Effector CD8-positive, alpha-beta T cell (primary cell): ENCODE measurements at places on chromosomes 5 and 9.

DNA sequence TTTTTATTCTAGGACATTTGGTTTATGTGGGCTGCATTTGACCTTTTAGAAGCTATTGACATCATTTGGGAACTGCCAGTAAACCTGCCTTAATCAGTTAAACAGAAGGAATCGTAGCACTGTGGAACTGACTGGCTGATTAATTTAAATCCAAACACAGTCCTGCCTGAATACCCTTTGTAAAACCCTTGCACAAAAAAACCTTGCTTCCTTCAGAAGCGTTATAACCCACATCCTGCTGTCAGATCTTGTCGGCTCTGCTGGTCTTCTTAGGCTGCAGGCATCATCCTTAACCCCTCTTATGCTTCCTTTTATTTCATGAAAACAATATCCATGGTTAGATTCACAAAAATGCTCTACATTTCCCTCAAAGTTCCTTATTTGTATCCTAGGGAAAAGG lies 46.3 kb downstream of the PAM start:
- DNase-seq, result no peak

DNA sequence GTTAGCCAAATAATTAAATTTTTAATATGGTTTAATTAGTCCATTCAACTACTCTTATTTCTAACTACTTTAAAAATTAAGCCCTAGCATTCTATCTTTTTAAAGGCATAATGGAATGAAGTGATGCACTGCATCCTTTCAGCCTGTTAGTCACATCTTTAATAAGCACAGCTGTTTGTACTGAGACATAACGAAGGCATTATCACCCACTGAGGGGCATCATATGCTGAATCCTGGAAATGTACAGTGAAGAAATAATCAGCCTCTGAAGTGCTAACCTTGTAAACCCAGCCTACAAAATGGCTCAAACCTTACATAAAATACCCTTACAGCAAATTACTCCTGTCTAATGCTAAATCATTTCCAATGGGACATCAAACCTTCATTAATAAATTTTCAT lies 33.1 kb downstream of the EPB41L4A start:
- no peak for DNase-seq

- no peak for DNase-seq
These were observed 30.9 kb downstream of the CXXC5 start for GRCh38 chr5:139678751-139679750.

GRCh38 chr5:34411470-34412346 lies 244.4 kb upstream of the RAI14 start:
- DNase-seq, result no peak

GRCh38 chr5:60230456-60230855 lies 336.9 kb upstream of the PDE4D start:
- no peak for DNase-seq

- DNase-seq, result no peak
These were observed 8.9 kb downstream of the DNLZ start for GRCh38 chr9:136354592-136355085.

GRCh38 chr5:6224406-6224805 lies 153.9 kb downstream of the MED10 start:
- DNase-seq, result no peak

GRCh38 chr5:143559586-143560109 lies 156.2 kb upstream of the NR3C1 start:
- no peak for DNase-seq

DNA sequence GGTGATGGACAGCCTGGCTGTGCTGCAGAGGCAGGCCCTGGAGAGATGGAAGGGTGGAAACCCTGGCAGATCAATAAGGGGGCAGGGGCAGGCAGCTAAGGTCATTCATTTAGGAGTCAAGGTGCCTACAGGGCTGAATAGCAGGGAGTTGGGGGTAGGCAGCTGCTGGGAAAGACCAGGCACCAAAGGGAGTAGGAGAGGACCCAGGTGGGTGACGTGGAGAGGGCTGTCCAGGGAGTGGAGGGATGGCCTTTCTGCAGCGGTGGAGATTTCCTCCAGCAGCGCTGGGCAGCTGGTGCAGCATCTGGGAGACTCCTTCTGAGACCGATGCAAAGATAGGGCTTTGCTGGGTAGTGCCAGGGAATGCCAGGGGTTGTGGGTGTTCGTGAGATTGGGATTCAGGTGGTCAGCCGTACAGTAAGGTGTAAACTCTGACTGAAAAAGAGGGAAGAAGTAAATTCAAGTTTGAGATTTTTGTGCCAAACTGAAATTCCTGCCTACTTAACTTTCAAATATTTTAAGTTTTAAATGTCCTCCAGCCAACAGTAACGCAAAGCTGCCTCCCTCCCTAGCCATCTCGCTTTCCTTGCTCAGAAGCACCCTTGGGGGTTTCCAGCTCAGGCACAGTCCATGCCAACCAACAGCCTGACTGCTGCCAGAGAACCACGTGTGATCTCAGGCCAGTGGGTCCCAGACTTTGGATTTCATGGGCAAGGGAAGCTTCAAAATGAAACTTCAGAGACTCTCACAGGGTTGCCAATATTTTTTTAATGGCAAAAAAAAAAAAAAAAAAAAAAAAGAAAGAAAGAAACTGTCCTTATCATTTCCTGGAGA lies 18.6 kb upstream of the ANGPTL2 start:
- DNase-seq, result no peak

DNA sequence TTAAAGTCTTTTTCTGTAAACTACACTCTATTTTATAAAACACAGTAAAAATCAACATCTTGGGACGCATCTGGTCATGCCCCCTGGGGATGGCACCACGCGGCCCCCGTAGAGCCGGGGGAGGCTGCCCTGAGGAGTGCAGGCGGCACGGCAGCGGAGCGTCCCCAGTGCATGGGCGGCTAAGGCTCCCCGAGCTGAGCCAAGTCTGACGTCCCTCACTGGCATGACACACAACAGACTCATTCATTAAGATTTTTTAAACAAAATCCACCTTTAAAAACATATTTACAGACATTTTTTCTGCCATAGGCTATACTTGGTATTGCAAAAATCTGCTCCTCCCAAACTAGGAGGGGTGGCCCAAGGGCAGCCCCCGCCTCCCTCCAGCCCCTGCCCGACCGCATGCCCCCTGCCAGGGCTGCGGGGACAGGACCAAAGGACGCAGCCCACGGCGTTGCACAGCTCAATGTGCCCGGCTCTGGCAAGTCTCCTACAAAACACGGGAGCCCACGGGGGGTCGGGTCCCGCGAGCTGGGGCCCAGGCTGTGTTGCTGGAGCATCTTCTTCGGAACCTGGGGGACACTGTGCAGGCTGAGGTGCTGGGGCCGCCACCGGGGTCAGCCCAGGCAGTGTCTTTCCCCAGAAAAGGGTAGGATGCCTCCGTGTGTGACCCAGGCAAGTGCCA lies 11.8 kb upstream of the SEC16A start:
- DNase-seq, result no peak

- DNase-seq, result no peak
These were observed 46.9 kb downstream of the ARL15 start for GRCh38 chr5:54263447-54263846.

GRCh38 chr5:178469011-178469974 lies 120.9 kb downstream of the COL23A1 start:
- no peak for DNase-seq

DNA sequence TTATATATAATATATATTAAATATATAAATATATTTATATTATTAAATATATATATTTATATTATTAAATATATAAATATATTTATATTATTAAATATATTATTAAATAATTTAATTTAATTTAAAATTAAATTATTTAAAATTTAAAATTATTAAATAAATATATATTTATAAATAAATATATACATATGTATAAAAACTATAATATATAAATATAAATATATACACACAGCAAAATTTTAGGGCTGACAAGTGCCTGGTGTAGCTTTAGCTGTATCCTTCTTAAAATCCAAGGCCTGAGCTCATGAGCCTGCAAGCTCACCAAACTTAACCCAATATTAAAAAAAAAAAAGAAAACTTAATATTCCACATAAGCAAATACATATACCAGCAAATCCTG lies 53.2 kb downstream of the UBAP2 start:
- DNase-seq, result no peak

DNA sequence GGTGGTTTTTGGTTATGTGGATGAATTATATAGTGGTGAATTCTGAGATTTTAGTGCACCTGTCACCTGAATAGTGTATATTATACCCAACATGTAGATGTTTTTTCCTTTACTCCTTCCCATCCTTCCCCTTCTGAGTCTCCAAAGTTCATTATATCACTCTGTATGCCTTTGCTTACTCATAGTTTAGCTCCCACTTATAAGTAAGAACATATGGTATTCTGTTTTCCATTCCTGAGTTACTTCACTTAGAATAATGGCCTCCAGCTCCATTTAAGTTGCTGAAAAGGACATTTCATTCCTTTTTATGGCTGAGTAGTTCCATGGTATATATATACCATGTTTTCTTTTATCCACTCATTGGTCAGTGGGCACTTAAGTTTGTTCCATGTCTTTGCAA lies 161.6 kb upstream of the CD180 start:
- no peak for DNase-seq

- DNase-seq, result no peak
These were observed 70.9 kb downstream of the PTTG1 start for GRCh38 chr5:160492565-160492964.
